ENCODE measurements at places on chromosomes 7 and 10.

GRCh38 chr7:7434329-7434728 lies 101.3 kb downstream of the COL28A1 start:
- DNase-seq = no peak

DNA sequence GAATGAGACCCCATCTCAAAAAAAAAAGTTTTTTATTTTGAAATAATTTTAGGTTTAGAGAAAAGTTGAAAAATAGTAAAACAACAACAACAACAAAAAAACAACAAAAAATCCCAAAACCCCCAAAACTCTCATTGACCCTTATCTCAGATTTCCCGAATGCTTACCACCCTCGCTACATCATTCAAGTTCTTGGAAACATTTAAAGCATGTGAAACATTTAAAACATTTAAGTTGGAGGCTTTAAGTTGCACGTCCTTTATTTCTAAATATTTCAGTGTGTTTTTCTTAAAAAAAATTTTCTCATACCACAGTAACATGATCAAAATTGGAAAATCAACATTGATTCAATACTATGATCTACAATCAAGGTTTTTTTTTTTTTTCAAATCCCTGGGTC lies 382 bp upstream of the ARMS2 start:
- no peak for DNase-seq

- no peak for DNase-seq
Measured at GRCh38 chr10:35308809-35309208, 27.5 kb upstream of the CCNY start.

- DNase-seq = no peak
Measured at GRCh38 chr10:14592026-14592425, 182.7 kb downstream of the FAM107B start.

DNA sequence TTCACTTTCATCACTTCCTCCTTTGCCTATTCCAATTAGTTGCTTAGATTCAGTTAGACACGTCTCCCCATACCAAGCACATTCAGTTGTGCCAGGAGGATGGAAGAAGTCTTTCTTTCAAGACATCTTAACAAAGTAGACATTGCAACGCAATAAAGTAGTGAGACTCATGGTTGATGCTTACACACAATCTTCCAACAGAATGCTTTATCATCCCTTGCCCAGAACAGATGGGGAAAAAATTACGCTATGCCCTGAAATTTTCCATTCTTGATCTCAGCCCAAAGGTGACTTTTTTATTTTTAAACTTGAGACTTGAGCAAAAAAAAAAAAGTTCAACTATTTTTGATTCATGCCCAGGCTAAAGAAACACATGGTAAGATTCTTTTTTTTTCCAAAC lies 74.9 kb downstream of the KCNMA1 start:
- DNase-seq = no peak

GRCh38 chr7:101165958-101166647 lies 734 bp upstream of the VGF start:
- no peak for DNase-seq

- DNase-seq = no peak
Measured at GRCh38 chr7:113730309-113730955, 188.4 kb downstream of the PPP1R3A start.

DNA sequence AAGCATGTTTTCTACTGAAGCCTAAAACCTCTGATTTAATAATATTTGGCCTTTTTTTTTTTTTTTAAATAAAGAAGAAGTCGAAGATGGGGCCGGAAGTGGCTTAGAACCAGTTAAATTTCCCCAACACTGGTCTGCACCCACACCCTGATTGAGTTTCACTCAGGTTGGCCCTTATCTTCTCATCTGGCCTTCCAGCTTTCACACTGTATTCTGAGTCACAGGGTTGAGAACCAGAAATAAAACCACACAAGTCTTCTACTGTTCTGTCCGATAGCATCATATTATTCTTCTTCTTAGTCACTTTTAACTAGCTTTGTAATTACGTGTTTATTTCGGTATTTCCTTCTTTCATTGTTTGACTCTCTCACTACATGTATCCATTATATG lies 9.9 kb downstream of the ZNF365 start:
- DNase-seq = no peak

- no peak for DNase-seq
Measured at GRCh38 chr7:22469371-22470143, 30.4 kb downstream of the STEAP1B start.

- DNase-seq = no peak
Measured at GRCh38 chr10:90179696-90180407, 478.5 kb downstream of the KIF20B start.

GRCh38 chr10:69955211-69955805 lies 97.3 kb upstream of the MACROH2A2 start:
- DNase-seq = no peak

- DNase-seq = no peak
Measured at GRCh38 chr10:85047170-85047834, 718.9 kb downstream of the CCSER2 start.

DNA sequence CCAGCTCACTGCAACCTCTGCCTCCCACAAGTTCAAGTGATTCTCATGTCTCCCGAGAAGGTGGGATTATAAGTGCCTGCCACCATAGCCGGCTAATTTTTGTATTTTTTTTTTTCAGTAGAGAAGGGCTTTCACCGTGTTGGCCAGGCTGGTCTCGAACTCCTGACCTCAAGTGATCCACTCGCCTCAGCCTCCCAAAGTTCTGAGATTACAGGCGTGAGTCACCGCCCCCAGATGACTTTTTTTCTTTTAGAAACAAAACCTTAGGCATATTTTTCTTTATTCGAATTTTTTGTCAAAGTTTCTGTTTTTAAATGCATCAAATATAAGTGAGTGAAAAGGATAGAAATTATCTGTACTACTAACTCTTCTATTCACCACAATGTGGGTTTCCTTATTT lies 113.1 kb downstream of the LRRC4 start:
- no peak for DNase-seq

DNA sequence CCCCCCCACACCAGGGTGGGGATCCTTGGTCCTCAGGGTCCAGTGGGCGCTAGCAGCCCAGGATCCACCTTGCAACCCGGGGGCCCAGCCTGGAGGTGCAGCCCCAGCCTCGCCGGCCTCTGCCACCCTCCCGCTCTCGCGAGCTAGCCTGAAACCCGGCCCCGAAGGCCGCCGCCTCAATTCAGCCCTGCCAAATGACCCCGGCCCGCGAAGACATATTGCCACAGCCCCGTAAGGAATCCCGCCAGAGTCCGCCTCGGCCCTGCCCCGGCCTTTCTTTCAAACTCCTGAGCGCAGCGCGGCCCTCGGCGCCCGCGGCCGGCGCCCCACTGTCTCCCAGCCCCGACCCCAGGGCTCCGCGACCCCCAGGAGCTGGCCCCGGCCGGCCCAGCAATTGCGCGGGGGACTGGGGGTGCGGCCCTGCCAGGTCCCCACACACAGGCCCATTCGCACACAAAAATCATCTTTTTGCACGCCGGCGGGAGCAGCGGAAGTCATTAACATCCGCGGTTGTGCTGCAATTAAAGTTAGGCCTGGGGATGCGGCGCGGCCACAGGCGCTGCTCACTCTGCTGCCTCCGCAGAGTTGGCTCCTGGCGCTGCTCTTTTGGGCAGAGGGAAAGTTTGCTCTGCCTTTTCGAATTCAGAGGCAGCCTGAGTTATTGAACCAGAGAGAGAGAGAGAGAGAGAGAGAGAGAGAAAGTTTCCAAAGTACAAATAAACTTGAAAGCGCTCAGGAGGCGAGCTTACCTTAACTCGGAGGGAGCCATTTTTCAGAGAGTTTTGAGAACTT lies 4.0 kb downstream of the HOXA5 start:
- DNase-seq = no peak

DNA sequence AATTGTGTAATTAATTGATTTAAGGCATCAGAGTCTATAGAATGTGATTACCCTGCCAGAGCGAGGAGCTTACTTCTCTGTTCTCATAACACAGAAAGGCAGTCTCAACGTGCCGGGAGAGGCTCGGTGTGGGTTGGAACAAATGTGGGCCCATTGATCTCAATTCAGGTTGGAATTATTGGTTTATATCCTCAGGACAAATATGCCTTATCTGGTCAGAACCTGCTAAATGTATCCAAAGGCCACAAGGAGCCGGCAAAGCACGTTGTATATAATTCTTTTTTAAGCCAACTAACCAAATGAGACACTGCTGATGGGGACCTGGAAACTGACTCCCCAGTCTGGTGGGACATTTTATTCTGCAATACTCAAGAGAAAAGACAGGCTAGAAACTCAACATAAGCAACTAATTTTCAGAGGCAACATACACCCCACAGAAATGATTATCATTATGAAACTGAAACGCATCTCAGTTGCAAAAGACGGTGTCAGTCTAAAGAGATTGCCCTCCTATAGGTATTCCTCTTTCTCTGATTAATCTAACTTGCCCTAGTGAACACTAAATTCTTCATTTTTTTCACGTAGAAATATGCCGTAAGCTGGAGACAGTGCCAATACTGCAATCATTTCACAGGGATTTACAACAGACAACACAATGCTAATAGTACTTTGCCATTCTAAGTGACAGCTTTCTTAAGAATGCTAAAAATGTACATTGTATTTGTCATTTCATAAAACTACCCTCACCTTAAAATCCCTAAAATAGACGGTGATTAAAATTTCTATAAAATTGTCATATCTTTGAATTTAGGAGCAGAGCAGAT lies 9.4 kb downstream of the EBF3 start:
- no peak for DNase-seq

GRCh38 chr10:124521429-124521871 lies 59.8 kb downstream of the LHPP start:
- peak; percentile 70 for DNase-seq

All from hypothalamus (tissue), 51 donors.